Liver (tissue), 10 donors: ENCODE measurements at places on chromosomes 5 and 9.

GRCh38 chr9:99006511-99006910 lies 62.8 kb downstream of the COL15A1 start:
- DNase-seq: no peak

DNA sequence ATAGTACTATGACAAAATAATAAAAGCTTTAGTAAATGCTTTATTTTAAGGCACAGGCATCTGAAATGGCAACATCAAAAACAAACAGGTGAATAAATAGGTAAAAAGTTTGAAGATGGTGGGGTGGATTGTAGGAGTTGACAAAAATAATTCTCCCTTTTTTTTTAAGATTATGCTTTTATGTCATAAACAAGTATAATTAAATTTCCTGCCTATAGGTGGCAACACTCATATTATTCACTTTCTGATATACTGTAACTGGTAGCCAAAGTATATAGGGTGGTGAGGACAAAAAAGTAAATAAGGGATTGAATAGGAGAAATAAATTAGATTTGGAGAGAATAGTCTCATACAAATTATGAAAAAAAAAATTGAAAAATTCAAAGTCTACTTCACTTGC lies 120.0 kb upstream of the ACOT12 start:
- no peak for DNase-seq

DNA sequence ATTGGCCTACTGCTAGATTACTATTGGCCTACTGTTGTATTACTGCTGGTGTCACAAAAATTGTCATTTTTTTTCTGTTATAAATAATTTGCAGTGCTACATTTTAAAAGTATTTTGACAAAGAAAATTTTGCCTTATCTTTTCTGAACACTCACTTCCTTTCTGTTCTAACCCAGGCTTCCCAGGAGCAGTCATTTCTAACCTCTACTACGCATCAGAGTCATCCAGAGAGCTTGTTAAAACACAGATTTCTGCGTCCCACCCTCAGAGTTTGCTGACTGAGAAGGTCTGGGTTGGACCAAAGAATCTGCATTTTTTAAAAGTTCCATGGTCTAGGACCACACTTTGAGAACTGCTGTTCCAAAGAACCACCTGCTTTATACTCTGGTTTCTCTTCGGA lies 306.1 kb downstream of the GLIS3 start:
- no peak for DNase-seq

- no peak for DNase-seq
These were observed 56.1 kb downstream of the GRIA1 start for GRCh38 chr5:153546566-153546965.

DNA sequence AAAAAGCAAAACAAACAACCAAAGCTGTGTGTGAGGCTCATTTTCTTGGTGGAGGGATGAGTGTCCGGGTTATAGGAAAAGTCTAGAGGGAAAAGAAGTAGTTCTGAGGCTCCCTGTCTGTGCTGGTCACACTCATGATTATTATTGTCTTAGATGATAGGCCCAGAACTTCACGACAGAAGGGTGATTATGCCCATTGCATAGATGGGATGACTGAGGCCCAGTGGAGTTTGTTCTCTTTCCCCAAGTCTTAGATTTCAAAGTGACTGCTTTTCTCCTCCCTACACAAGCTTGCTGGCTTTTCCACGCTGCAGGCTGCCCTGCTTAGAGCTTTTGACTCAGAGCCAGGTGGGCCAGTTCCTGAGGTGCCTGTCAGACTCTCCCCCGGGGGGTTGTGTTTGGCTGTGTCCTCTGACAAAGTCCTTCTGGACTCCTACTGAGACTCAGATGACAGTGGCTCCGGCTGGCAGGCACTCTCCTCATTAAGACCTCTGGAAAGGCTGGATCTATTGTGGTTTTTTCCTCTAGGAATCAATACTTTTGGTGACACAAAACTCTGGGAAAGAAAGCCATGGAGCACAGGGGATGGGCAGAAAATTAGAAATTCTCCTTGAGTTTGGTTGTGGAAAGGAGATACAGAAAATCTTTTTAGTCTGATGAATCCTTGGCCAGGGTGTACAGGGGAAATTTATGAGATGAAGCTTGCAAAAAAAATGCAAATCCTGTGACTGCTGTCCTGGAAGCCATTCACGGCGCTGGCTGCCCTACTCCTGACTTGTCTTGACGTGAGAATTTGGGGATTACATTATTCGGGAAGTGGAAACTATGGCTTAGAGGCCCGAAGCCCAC lies 120.9 kb downstream of the NSG2 start:
- no peak for DNase-seq

DNA sequence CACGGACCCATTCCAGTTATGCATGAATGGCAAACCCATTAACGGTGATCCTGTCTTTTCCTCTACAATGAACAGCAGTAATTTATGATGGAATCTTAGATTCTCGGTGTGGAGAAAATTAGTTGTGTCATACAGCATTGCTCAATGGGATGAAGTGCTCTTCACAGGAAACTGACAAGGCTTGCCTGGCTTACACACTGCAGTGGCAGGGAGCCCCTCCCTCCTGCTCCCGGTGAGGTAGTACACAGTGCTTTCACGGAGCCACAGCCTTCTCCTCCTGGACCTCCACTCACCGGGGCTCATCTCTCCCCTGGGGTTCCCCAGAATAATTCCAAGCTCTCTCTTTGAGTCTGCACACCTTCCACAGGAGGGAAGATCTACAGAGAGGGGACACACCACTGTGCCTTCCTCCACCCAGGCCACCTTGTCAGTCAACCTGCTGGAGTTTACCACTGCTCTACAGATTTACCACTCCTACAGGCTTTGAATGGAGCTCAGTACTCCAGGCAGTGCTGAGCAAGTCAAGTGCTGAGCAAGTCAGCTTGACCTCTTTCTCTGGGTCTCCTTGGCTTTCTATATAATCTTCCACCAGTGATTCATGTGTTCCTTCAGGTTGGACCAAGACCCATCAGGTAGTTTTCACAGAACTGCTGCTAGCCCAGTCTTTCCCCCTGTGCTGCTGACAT lies 59.1 kb upstream of the TBC1D2 start:
- no peak for DNase-seq

GRCh38 chr5:141597814-141598213 lies 21.0 kb downstream of the DIAPH1 start:
- DNase-seq: no peak

DNA sequence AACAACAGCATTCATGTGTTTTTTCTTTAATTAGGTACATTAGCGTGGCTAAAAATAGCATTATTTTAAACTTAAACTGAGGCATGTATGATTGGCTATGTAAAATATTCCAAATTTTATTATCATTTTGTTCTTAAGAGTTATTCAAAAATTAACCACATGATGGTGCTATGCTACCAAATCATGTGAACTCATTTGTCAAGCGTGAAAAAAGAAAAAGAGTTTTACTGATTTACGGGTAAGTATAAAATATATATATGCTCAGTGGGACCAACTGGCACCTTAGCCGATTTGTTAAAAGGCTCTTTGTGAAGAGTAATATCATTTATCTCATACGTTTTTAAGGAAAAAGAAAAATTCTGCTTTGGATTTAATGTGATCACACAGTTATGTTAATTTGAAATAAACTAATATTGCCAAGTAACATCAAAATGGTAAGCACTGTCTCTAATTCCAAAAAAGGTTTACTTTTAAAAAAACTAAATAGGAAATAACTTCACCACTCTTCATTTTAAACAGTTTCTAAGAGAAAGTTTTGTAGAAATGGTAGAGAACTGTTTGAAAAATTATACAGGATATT lies 1042.3 kb downstream of the CDH12 start:
- no peak for DNase-seq

DNA sequence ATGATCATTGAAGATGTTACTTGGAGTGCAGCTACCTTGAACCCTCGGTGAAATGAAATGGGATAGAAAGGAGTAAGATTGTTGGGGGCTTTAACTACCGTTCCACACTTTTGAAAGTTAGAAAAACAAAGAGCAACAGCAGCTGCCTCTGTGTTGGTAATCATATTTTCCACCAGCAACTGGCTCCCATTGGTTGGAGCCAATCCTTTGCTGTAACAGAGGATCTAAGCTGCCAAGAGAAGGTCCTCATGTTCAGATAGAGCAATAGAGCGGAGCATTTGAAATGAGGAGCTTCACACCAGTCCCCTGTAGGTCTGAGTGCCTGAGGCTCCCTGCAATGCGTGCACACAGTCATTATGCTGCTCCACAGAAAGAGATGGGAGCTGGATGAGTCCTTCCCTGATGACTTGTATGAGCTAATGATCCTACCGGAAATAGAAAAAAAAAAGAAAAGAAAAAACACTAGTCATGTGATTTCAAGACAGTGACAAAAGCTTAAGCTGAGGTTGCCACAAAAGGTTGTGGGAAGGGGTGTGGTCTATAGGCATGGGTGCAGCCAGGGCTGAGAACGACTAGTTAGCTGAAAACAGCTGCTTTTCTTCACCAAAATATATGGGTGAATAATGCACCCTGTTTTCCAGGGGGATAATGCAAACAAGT lies 300.7 kb downstream of the MLLT3 start:
- no peak for DNase-seq

DNA sequence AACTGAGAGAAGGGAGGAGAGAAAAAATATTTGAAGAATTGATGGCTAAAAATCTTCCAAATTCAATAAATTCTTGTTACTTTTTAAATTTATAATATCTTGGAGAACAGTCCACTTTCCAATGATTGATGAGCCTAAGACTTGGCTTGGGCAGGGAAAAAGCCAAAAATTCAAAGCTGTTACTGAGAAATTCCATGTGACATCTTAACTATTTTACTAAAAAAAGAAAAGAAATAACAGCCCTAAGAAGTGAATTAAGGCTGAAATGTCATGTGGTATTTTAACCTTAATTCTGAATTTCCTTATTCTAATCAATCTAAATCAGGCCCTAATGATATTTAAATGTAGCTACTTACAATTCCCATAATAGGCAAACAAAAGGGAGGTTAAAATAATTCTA lies 53.4 kb downstream of the CETN3 start:
- no peak for DNase-seq

DNA sequence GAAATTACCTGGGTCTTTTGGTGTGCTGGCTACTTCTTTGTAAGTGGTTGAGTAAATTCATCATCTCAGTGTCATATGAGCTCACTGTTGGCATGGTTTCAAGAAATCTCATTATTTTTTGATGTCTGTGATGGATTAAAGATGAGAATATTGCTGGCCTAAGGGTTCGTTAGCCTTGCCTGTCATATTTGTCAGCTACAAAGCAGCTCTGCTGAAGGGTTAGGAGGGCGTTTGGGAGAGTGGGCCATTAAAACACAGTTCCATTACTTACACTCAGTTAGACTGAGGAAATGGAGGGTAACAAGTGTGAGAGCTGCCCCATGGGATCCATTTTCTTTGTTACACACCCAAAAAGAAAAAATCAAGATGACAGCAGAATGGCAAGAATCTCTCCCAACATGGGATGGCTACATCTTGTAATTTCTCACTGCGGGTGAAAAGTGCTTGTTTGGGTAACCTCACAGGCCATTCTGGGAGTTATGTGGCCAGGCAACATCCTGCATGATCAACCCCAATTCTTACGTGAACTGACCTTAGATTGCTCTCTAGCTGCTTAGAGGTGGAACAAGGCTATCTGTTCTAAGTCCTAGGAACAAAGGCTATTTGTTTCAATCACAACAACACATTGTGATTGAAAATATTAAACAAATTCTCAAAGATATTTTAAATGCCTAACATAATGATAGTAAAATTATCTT lies 609.5 kb upstream of the RGMB start:
- DNase-seq: no peak

DNA sequence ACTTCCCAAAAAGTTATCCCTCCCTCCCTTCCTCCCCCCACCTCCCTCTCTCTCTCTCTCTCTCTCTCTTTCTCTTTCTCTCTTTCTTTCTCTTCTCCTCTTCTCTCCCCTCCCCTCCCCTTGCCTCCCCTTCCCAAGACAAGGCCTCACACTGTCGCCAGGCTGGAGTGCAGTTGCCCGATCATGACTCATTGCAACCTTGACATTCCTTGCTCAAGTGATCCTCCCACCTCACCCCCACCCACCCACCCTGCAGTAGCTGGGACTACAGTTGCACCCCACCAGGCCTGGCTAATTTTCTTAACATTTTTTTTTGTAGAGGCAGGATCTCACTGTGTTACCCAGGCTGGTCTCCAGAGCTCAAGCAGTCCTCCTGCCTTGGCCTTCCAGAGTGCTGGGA lies 32.8 kb downstream of the VPS13A start:
- DNase-seq: no peak

- no peak for DNase-seq
These were observed 43.9 kb upstream of the ORM1 start for GRCh38 chr9:114278881-114279570.

- DNase-seq: no peak
These were observed 50.0 kb upstream of the NUDT12 start for GRCh38 chr5:103612545-103612944.

DNA sequence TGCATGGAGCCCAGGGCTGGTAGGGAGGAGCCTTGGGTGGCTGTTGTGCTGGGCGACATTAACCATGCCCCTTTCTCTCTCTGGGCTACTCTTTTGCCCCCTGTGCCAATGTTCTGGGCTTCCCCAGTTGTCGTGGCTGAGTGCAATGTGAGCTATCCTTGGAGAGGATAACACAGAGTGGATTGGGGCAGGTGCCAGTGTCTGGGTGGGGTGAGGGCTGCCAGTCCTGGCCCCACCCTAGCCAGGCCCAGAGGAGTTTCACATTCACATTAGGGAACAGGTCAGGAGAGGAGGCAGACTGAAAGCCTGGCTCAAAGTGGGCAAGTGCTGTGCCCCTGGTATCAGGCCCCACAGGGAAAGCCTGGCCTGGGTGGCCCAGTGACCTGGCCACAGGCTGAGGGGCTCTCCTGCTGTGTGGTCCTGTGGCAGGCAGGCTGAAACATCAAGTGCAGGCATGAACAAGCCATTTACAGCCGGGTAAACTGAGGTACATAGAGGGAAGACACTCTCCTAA lies 7.5 kb upstream of the NDST1 start:
- DNase-seq: no peak

DNA sequence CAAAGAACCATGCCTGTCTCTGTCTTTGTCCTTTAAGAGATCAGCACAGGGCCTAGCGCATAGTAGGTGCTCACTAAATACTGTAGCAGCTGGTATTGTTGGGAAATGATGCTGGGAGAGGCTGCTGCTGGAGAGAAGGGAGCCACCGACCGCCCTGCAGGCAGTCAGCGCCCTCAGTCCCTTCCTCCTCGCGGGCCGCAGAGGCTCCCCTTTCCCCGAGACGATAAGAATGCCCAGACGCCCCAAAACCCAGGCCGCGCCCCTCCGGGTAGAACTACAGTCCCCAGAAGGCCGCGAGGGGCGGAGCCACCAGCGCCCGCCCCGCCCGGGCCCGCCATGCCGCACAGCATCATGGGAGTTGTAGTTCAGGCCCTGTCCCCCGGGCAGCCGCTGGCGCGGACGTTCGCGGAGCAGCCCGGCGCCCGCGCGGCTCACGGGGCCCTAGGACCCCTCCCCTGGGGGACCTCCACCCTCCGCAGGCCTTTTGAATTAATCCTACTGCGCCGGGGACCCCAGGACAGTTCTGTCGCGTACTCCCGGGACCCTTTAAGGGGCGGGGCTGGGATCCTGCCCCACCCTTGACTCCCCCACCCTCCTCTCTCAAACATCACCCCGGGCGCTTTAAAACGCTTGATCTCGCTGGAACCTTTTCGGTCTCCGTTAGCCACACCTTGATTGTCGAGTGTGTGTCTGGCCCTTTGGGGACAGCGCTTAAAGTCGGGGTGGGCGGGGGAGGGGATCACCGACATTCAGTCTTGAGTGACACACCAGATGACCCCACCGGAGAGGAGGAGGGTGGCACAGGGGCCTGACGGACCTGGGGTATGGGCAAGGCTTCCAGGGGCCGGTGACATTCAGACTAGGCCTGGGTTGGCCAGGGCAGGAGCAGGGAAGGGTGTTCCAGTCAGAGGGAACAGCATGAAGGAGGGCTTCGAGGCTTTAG lies 24.8 kb upstream of the IER5L start:
- peak; percentile 92 for DNase-seq
